ENCODE measurements at places on chromosomes 12 and 14.

DNA sequence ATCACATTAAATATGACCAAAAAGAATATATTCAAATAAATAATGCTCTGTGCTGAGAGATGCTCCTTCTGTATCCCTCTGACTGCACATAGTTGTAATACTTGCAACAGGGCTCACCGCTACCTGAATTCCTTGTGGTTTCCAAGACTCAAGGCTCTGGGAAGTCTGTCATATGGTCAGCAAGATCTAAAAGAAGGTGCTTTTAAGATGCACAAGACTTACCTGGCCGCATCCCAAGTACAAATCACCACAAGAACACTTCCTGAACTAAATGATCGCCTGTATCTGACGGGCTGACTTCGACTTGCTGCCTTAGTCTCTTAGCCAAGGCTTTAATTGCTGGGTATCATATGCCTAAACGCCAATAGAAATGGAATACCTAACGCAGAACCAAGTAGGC is 67.2 kb downstream of the HECTD4 start:
- peak; percentile 17 for DNase-seq

- DNase-seq = no peak
Measured at GRCh38 chr14:95065411-95065810, 91.9 kb downstream of the DICER1 start.

- no peak for DNase-seq
Measured at GRCh38 chr14:80798211-80798610, 143.3 kb downstream of the CEP128 start.

GRCh38 chr14:34251662-34252061 is 210.4 kb downstream of the SPTSSA start:
- DNase-seq = no peak

DNA sequence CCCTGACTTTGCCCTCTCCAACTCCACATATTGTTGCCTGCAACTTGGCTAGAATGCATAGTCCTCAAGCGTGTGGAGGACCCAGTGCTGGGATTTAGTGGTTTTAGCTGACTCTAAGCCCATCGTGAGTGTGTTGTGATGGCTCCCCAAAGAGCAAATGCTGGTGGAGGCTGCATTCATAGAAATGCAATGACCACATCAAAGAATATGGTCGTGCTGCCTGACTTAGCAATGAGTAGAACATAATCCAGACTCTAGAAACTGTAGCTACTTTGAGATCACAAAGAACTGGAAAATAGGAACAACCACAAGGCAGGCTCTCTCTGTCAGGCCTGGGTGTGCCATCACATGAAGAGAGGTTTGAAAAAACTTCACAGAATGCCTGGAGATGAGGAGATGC is 1.3 kb downstream of the DYRK4 start:
- no peak for DNase-seq

DNA sequence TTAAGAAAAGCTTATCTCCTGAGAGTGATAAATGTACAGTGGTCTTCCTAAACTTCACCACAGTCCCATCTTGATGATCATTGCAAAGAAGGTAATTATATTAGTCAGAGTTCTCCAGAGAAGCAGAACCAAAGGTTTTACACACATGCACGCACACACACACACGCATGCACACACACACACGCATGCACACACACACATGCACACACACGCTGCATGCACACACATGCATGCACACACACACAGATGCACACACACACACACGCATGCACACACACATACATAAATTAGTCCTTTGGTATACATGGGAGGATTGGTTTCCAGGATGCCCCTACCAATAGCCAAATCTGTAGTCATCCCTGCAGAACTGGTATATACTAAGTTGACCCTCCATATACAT is 580 bp downstream of the OR4E2 start:
- no peak for DNase-seq

DNA sequence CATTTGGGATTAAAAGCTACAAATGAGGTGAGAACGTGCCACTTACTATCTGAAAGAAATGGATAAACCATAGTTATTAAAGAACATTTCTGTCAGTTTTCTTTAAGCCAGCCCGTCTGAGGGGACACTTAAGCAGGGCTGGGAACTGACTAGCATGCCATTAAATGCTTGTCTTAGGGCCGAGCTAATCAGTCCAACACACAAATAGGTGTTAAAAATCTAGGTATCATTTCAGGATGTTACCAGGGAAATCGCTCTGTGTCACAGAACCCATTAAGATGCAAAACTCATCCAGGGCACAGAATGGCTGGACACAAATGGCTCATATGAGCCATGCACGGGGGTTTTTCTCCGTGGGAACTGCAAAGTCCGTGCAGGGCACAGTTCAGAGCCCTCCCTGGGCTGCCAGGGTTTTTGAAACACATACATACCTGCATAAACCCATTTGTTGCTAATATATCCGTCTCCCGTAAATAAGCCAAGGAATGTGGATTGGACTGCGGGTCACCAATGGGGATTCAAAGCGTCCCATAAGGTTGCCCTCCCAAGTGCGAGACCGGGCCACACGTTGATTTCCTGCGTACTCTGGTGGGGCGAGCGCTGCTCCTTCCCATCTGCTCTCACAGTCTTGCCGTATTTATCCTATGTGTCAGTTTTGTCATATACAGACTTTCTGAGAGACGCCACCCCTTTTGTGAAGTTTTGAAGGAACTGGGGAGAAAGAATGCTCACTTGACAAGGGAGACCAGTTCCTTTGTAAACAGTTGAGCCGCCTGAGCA is 5.4 kb upstream of the GSC start:
- DNase-seq = no peak

DNA sequence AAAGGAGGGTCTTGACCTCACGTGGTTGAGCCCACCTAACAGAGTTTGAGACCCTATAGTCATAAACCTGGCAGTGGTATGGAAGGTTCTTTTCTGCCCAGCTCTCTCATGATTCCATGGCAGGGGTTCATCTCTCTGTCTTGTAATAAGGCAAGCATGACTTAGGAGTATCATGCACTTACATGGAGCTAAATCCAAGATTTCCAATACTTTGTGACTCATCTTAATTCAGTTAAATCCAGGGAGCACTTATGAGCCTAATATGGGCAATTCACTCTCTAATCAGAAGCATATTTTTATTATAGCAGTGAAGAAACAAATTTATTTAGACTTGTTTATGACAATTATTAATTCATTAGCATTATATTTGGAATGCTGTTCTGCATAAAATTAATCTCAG is 131.8 kb upstream of the CPSF6 start:
- no peak for DNase-seq

DNA sequence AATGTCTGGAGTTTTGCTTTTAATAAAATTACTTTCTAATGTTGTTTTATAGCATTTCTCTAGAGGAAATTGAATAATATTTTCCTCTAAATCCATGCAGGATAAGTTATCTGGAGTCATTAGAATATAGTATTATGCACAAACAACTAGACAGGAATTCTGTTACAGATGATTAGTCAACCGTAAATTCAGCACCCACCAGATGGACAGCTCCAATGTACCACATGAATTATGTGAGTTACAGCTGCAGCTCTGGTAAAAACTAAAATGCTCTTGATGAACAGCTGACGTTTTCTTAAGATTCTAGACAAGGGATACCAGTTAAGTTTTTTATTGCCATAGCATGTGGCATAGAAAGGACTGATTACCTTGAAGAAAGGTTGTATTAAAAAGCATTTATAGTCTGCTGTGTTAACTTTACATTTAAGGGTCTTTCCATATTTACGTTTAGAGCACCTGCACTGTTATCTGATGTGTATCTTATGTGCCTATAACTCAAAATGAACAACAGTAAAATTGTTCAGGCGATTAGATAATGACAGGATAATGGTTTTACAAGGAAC is 321.4 kb upstream of the LRFN5 start:
- no peak for DNase-seq

DNA sequence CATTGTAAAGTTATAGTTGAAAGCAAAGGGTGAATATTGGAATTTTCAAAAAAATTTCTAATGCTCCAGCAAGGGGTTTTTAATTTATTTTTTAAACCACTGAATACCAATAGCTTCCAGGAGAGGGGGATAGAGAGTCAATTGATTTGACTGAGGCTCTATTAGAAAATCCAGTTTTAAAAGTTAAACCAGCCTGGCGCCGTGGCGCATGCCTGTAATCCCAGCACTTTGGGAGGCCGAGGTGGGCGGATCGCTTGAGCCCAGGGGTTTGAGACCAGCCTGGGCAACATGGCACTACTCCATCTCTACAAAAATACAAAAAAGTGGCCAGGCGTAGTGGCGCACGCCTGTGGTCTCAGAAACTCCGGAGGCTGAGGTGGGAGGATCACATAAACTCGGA is 150.1 kb downstream of the SLC38A4 start:
- DNase-seq = no peak

GRCh38 chr14:39265806-39266524 is 32.2 kb downstream of the MIA2 start:
- DNase-seq = no peak

DNA sequence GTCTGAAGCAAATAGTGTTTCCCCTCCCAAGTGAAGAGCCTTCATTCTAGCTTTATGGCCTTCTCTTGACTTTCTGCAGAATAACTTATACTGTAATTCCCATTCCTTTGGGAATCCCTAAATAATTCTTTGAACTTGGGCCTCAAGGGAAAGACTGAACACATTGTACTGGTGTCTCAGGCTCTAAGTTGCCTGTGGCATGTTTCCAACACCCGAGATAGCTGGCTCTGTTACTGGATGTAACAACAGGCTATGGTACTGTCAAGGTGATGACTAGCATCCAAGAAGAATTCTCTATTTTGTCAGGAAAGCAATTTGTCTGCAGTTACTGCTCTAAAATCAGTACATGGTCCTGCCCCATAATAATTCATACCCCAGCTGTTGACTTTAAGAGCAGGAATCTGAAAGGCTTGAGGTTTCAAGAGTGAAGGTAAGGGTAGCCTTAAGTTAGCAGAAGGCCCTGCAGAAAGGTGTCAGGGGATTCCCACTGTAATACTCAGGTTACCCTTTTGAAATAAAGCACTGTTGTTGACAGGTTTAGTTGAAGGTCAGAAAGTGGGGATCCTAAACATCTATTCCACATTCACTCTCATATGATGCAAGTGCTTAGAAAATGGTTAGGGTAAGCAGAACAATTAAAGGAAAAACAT is 5.2 kb downstream of the GPX2 start:
- DNase-seq = no peak

DNA sequence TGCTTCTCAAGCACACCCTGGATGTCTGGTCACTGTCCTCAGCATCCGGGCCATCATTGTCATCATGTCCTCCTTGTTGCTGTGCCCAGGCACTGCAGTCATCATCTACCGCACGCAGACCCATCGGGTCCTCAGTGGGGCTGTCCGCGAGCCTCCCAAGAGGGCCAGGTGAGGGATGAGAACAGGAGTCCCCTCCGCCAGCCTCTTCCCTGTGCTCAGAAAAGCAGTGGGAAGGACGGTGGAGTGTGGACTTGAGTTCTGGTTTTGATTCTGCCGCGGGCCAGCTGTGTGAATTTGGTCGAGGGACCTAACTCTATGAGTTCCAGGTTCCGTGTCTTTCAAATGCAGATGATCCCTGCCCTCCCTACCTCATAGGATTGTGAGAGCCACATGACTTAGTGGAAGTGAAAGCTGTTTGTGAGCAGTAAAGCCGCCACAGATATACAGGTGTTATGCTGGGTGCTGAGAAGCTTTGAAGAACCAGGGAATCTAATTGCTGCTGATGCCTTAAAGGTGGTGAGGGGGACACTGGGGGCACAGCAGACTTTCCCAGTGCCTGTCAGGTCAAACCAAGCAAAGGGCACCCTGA is 122.9 kb upstream of the RAP1B start:
- no peak for DNase-seq

GRCh38 chr12:128383357-128383937 is 116.5 kb downstream of the TMEM132C start:
- DNase-seq = no peak

GRCh38 chr14:76924371-76925096 is 98.3 kb downstream of the LRRC74A start:
- no peak for DNase-seq

DNA sequence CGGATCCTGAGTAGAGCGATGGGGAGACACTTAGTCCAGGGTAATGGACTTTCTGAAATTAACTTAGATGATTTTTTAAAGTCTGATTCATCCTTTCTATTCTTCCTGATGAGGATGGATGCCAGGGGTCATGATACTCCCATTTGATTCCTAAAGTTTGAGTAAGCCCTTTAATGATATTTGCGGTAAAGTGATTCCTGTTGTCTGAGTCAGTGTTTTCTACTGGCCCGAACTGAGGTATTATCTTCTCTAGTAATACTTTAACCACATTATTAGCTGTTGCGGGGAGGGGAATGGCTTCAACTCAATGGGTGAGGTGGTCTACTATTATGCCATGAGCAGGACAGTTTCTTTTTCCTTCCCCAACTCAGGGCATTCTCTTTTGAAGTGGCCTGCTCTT is 111.6 kb downstream of the RIN3 start:
- peak; percentile 86 for DNase-seq
